ENCODE measurements at places on chromosomes 7 and 10.
A peak's percentile ranks its signal among the peaks of the same experiment; 100 is the strongest.

DNA sequence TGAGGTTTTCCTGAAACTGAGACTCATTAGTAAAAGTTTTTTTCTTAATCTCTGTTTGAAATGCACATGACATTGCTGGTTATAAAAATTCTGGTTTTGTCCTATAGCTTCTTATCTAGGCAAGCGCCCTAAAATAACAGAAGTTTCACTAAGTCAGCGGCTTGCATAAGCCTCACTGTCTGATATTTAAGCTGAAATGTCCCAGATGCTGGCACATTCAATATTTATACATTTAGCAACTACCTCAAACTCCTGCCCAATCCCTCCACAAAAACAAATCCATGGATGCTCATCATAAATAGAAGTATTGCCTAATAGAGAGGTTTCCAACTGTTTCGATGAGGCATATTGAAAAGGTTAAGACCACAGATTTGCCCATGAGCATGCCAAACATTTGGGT, 83.1 kb upstream of the EGR2 start:
- DNase-seq: peak; percentile 2

GRCh38 chr10:109205929-109206585, 717.3 kb downstream of the XPNPEP1 start:
- no peak for DNase-seq

DNA sequence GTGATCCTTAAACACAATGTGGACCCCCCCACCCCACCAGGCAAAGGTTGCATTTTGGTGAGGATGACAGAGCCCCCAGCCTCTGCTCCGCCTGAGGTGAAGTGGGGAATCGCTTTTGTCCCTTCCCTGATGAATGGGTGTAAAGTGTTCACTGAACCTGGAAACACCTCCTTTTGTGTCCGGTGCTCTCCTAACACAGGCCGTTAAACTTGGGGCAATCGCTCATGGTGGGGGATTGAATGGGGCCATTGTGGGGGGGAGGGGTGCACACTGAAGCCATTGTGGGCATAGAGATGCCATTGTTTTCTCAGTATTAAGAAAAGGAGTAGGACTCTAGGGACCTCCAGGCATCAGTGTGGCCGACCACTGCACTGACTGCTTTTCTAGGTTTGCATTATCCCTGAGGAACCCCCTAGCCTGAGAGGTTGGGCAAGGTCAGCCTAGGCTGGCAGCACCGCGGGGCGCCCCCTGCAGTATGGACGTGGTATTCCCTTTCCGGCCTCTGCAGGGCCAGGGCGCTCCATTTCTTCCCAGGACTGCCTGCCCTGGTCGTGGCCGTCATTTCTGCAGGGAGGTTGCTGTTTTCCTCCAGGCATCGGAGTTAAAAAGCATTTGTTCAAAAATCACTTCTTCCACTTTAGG, 158.3 kb downstream of the TCF7L2 start:
- DNase-seq: no peak

- peak; percentile 75 for DNase-seq
These were observed 38.5 kb downstream of the ZNF777 start for GRCh38 chr7:149422162-149422913.

- no peak for DNase-seq
These were observed 224.8 kb downstream of the DNAJB9 start for GRCh38 chr7:108794466-108794865.

GRCh38 chr10:127720142-127720541, 16.8 kb upstream of the FOXI2 start:
- DNase-seq: no peak

- no peak for DNase-seq
These were observed 55.3 kb downstream of the RASGEF1A start for GRCh38 chr10:43211431-43212042.

DNA sequence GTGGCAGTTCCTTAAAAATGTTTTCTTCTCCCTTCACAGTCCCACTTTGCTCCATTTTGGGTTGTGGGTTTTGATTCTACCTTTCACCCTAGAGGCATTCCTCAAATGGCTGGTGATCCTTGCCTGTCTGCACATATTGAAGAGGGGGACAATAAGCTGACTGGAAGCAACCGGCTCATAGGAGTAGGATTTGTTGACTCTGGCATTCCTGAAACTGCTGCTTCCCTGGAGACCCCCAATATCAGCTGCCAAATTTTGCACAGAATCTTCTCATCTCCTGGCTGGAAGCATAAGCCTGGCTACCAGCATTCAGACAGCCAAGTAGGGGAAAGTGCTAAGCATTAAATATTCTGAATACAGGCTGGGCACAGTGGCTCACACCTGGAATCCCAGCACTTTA, 53.7 kb downstream of the KIF5B start:
- peak; percentile 34 for DNase-seq

- no peak for DNase-seq
These were observed 390.1 kb downstream of the NXPH1 start for GRCh38 chr7:8823486-8823885.

DNA sequence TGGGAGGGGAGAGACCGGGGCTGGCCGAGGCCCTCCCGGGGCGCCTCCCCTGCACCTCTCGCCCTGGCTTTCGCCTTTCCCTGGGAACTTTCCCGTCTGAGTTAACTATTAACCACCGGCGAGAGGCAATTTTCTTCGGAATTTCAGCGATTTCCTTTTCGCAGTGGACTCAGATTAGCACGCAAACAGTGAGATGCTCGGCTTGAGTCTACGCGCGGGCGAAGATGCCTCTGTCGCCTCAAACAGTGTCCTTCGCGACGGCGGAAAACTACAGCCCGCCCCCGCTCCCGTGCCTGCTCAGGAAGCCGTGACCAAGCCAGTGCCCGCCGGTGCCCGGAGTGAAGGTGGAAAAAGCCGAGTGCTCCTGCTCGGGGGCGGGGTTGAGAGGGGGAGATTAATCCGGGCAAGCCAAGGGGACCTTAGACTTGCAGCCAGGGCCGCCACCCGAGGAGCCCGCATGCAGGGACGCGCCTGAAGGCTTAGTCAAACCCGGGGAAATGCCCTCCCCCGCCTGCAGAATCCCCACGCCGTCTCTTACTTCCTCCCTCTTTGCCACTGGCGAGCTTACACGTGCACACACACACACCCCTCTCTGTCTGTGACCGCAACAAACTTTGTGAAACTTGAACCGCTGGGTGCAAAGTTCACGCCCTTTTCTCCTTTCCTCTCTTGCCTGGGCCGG, 14.5 kb upstream of the PAX2 start:
- DNase-seq: no peak

GRCh38 chr7:96596120-96596826, 113.4 kb downstream of the SEM1 start:
- peak; percentile 10 for DNase-seq

DNA sequence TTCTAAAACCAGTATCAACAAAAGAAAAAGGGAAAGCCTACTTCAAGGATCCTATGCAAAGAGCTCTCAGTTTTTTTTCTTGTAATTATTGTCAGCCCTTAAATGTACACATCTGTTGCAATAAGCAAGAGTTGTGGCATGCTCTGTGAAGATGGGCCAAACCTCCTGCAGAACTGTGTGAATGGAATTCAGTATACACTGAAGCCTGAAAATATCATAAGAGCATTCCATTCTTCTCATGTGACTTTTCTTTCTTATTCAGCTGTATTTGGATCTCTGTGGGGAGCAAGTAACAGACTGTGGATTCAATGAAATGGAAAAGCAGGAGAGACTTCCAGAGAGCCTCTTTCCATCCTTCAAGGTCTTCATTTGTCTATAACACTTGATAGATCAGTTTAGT, 130.7 kb downstream of the SAMD9 start:
- DNase-seq: no peak

GRCh38 chr7:158771213-158771834, 58.0 kb downstream of the ESYT2 start:
- DNase-seq: peak; percentile 87

DNA sequence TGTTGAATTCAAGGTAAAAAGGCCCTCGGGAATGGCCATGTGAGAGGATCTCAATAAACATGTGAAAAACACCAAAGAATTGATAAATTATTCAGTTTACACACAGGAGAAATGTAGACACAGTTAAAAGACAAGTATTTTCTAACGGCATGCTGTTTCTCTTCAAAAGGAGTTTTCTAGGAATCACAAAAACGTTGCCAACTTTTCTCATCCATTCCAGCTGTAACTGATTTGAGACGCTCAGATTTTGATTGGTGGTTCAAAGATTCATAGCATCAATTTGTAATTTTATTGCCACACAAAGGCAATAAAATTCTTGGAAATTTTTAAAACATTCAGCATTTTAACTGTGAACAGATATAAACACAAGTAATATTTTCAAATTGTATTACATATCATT, 384.9 kb upstream of the PFKP start:
- peak; percentile 70 for DNase-seq
